ENCODE measurements at places on chromosomes 4 and X. TPM values are rescaled to one million over a fixed set of nuclear protein-coding genes. Genes with fewer than 3 reads are reported as not detected.

DNA sequence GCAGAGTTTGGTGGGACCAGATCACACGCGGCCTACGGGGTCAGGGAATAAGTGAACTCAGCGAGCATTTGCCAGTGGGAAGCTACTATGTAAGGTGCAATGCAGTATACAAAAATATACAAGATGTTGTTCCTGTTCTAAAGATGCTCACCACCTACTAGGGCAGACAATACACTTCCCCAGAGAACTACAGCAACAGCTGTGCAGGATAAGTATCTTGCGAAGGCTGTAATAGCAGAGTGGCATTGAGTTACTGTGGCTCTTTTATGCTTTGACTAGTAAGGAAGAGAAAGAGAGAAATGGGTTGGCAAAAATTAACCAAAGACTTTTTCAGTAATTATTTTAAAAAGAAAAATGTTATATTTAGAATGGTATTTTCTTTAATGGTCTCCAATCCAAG lies 61.2 kb downstream of the CDS1 start:
- H3K4me1 ChIP-seq = no peaks in the 10 kb centered on the region
- no peaks in the 10 kb centered on the region for H3K36me3 ChIP-seq
- H3K27ac ChIP-seq = no peak overlapping the region
- H3K4me3 ChIP-seq = no peak overlapping the region

DNA sequence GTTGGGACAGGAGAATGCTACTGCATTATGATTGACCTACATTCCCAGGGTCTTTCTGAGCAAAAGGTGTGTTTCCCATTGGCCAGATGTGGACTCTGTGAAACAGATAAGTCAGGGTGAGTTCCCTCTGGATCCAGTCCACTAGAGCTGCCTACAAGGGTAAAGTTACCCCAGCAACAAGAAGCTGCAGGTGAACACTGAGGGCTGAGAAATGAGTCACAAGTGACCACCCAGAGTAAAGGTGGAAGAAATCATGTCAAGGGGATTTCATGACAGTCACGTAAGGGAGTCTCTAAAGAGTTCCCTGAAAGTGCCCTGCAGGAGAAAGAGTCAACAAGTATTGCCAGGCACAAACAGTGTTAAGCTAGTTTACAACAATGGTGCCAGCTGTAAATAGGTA lies 16.3 kb downstream of the F8A1 start:
- H3K27me3 ChIP-seq = no peaks in the 10 kb centered on the region
- no peaks in the 10 kb centered on the region for H3K36me3 ChIP-seq
- no peaks in the 10 kb centered on the region for H3K4me1 ChIP-seq

DNA sequence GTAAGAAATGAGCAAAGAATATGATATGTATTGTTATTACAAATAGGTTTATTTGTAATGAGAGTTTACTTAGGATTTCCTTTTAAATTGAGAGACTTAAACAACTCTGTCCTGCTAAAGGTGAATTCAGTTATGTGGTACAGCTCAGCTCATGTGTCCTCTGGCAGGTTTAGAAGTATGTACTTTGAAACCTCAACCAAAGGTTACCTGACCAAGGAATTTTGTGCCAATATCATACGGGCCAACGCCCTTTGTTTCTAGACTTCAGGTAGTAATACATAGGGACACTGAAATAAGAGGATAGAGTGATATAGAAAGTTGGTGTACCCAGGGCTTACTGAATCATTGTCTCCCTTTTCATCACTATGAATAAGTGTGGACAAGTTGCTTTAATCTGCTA lies 25.7 kb downstream of the SLAIN2 start:
- H3K4me3 ChIP-seq = no peak overlapping the region
- no peak for DNase-seq
- H3K36me3 ChIP-seq = no peaks in the 10 kb centered on the region
- H3K4me1 ChIP-seq = no peaks in the 10 kb centered on the region

DNA sequence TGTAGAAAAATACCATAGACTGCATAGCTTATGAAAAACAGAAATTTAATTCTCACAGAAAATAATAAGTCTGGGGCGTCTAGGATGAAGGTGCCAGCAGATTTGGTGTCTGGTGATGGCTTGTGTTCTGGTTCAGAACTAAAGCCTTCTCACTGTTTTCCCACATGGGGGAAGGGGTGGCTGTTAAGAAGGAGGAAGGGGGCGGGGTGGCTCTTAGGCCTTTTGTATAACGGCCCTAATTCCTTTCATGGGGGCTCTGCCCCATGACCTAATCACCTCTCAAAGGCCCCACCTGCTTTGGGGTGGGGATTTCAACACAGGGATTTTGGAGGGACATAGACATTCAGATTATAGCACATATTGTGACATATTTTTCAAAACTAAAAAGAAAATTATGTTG lies 173.2 kb upstream of the TECRL start:
- no peaks in the 10 kb centered on the region for H3K27me3 ChIP-seq
- H3K27ac ChIP-seq = no peak overlapping the region
- no peak overlapping the region for H3K4me3 ChIP-seq
- no peak for DNase-seq
- H3K36me3 ChIP-seq = no peaks in the 10 kb centered on the region
- no peaks in the 10 kb centered on the region for H3K4me1 ChIP-seq

Gene RHOXF2B
- total RNA-seq = not detected

Data from HCT116 (cell line).